ENCODE measurements at places on chromosomes 2 and 18. TPM values are rescaled to one million over a fixed set of nuclear protein-coding genes. Genes with fewer than 3 reads are reported as not detected.

DNA sequence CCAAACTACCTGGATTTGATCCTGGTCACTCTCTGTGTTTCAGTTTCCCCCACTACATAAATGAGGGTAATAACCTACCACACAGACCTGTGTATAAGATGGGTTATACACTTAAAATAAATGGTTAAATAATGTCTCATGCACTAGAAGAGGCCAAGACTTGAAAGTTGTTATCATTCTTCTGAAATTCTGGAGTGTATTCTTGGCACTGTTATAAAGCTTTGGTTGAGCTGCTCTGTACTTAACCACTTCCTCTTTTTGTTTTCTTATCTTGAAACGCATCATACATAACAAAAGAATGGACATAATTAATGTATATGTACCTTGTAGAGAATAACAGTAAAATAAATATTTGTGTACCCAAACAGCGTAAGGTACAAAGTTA lies 281.0 kb downstream of the AFF3 start:
- DNase-seq: peak; percentile 41

The KRTCAP3 gene
- 2.2 TPM for total RNA-seq

- no peak for DNase-seq
Observed at GRCh38 chr18:70116949-70117348, 88.5 kb downstream of the RTTN start.

The TUBB8B gene
- not detected for total RNA-seq

- DNase-seq: no peak
Observed at GRCh38 chr2:17441055-17441771, 77.0 kb downstream of the RAD51AP2 start.

All from hematopoietic multipotent progenitor cell (in vitro differentiated cells).